ENCODE measurements at places on chromosomes 1 and 21.

DNA sequence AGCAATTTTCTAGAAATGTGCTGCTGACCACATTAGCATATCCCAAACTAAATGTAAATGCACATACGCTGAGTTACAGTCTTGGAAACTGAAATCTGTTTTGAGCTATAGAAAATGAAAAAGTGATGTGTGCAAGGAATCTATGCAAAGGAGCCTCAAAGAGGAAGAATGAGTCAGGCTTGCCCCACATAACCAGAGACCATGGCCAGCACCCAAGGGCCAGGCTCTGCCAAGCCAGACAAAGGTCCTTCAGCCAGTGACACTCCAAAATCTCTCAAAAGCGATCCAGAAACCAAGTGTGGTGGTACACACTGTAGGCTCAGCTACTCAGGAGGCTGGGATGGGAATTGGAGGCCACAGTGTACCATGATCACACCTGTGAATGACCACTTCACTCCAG lies 195.2 kb downstream of the TOMM20 start:
- DNase-seq = no peak

DNA sequence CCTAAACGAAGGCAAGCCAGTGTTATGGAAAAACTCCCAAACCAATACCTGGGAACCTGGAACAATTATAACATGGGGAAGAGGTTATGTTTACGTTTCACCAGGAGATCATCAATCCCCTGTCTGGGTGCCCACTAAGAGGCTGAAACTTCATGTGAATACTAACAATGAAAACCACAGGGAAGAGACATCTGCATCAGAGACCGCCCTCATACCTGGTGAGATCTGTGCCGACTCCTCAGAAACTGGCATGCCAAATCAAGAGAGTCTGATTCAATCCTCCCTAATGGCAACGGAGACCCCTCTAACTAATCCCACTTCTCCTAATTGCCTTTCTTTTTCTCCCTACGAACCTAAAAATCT lies 163.2 kb downstream of the IER5 start:
- no peak for DNase-seq

- DNase-seq = no peak
These were observed 7.1 kb downstream of the DMRTA2 start for GRCh38 chr1:50416150-50416527.

DNA sequence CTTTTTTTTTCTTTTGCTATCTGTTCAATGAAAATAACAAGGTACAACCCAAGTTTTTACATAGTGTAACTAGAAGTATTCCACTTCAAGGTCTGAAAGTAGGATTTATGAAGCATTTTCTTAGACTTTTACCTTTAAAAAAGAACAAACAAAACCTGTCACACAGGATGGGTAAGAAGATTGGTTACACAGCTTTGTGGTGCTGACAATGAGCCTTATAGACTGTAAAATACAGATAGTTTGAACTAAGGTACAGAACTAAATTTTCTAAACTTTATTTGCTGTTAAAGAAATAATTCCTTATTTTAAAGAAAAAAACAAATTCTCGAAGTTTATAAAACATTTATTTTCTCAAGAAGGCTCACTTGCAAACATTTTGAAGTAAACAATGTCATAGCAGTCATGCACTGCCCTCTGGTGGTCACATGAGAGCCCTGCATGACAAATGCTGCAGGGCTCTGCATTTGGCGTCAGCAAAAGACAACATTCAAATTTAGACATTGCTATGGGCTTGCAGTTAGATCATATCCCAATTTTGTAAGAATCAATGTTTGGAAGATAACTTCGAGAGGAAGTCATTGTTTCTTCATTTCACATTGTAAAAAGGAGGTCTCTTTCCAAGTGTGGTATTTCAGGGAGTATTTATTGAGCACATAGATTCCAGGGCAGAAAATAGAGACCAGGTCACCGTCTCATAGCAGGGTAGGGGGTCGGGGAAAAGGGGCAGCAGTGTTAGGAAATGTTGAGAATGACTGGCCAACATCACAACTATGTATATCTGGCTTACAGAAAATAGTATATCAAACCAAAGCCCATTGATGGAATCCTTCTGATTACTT lies 115.3 kb upstream of the FMN2 start:
- DNase-seq = no peak

- DNase-seq = no peak
These were observed 121.4 kb downstream of the PRDM16 start for GRCh38 chr1:3190256-3191041.

GRCh38 chr1:157183870-157184269 lies 45.7 kb upstream of the ETV3 start:
- DNase-seq = no peak

GRCh38 chr1:87702455-87702854 lies 373.8 kb downstream of the LMO4 start:
- DNase-seq = no peak

GRCh38 chr1:163295949-163296348 lies 25.8 kb upstream of the NUF2 start:
- DNase-seq = no peak

All from BJ (cell line).